ENCODE measurements at places on chromosomes 11 and 22.
A peak's percentile ranks its signal among the peaks of the same experiment; 100 is the strongest.

DNA sequence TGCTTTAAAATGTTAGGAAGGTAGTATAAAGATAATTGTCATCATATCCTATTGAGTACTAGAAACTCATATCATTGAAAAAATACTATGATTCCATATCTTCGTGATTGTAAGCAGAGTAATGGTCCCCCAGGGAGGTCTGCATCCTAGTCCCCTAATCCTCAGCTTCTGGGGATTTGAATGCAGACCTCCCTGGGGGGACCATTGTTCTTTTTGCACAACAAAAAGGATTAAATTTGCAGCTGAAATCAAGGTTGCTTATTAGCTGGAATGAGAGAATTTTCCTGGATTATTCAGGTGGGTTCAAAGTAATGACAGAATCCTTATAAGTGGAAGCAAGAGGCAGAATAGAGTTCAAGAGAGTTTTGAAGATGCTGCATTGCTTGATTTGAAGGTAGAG is 26.1 kb upstream of the MS4A6A start:
- DNase-seq, result no peak

- no peak for DNase-seq
Observed at GRCh38 chr11:128645968-128646367, 47.9 kb upstream of the FLI1 start.

- DNase-seq, result no peak
Observed at GRCh38 chr22:24170188-24170587, 11.1 kb upstream of the SUSD2 start.

DNA sequence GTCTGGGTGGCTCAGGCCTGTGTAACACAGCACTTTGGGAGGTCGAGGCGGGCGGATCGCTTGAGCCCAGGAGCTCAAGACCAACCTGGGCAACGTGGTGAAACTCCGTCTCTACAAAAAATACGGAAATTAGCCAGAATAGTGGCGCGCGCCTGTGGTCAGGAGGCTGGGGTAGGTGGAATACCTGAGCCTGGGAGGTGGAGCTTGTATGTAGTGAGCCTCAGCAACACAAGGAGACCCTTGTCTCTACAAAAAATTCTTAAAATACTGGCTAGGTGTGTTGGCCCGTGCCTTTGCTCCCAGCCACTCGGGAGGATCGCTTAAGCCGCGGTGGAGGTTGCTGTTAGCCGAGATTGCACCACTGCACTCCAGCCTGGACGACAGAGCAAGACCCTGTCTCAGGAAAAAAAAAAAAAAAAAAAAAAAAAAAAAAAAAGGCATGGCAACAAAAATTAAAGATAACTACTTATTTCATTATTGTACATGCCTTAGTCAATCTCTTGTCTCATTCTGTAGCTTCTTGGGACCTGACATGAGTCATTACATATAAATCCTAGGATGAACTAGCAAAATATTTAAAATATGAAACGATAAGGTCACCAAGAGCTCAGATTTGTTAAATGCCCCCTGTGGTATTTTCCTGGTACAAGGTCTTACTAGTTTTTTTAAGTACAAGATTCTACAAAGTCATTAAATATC is 1.1 kb downstream of the TAF1D start:
- DNase-seq, result peak; percentile 67

- DNase-seq, result peak; percentile 82
Observed at GRCh38 chr22:46894081-46894671, 131.7 kb downstream of the TBC1D22A start.

DNA sequence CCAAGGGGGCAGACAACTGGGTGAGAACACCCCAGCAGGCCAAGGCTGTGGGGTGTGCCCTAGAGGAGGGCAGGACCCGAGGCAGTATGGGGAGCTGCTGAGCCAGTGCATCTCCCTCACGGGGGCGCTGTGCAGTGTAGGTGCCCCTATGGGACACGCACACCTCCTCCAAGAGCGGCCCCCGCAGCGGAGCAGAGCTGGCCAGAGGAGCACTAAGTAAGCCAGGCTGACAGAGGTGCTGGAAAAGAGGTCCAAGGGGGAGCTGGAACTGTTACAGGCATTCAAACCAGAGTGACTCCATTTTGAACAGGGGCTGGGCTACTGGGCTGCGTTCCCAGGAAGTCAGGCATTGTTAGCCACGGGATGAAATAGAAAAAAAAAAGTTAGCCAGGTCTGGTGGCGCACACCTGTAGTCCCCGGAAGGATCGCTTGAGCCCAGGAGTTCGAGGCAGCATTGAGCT is 41.8 kb downstream of the TST start:
- DNase-seq, result peak; percentile 25

DNA sequence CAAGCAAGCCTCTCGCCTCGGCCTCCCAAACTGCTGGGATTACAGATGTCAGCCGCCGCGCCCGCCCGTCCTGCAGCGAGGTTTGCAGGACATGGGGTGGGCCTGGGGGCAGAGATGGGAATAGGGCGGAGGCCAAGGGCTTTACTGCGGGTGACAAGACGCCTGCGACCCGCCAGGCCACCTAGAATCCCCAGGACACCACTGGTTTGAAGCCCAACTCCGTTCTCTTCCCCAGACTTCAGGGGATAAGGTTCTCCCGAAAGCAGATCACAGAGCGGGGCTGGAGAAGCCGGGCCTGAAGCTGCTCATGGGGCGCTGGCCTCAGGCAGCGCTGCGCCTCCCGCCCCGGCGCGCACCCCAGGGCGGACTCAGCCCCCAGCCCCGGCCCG is 354 bp downstream of the POLR2L start:
- no peak for DNase-seq

DNA sequence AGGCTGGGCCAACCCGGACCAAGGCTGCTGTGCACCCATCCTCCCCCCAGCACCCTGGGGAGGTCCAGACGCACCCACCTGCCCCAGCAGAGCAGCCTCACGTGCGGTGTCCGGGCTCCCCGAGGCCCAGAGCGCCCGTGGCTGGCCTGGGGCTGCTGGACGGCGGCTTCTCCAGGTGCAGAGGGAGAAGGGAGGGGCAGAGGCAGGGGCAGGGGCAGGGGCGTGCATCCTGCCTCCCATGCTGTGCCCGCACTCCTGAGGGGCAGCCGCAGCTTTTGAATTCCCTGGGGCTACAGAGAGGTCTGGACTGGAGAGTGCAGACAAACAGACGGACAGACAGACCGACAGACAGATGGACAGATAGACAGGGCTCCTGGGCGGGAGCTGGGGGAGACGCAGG is 83.6 kb upstream of the PRR5 start:
- DNase-seq, result no peak

DNA sequence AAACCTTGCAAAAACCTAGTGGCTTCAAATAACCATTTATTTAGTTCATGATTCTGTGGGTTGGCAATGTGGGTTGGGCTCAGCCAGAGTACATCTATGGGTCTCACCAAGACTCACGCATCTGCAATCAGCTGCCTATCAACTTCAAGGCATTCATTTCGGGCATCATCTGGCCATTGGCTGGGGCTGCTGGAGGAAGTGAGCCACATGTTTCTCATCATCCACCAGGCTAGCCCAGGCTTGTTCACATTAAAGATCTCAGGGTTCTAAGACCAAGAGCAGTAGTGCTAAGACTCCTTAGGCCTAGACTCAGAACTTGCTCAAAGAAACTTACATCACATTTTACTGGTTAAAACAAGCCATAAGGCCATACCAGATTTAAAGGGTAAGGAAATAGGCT is 478.9 kb upstream of the ARHGAP42 start:
- DNase-seq, result no peak

- peak; percentile 71 for DNase-seq
Observed at GRCh38 chr11:110907629-110908028, 195.4 kb upstream of the ARHGAP20 start.

Data from AG10803 (cell line).